ENCODE measurements at places on chromosomes 1 and 21.

GRCh38 chr1:35555212-35555584, 2.0 kb downstream of the KIAA0319L start:
- DNase-seq, result no peak

- peak; percentile 61 for DNase-seq
Observed at GRCh38 chr1:200243042-200243437, 166.8 kb downstream of the ZNF281 start.

- DNase-seq, result peak; percentile 45
Observed at GRCh38 chr1:71461416-71461815, 380.6 kb upstream of the ZRANB2 start.

DNA sequence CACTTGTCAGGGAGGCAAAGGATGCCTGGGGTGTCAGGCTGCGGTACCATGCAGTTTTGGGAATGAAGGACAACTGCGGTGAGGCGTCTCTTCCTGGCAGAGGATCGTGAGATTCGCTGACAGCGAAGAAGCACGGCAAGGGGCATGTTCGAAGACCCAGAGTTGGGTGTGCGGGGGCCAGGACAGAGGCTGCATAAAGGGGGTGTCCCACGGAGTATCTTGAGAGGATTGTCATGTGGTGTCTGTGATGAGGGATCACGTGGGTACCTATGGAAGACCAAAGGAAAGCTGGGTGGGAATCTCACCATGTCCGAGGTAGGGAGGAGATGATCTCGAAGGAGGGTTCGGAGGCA, 372 bp downstream of the SLC25A44 start:
- DNase-seq, result peak; percentile 51

- no peak for DNase-seq
Observed at GRCh38 chr1:234706199-234706598, 96.2 kb upstream of the IRF2BP2 start.

DNA sequence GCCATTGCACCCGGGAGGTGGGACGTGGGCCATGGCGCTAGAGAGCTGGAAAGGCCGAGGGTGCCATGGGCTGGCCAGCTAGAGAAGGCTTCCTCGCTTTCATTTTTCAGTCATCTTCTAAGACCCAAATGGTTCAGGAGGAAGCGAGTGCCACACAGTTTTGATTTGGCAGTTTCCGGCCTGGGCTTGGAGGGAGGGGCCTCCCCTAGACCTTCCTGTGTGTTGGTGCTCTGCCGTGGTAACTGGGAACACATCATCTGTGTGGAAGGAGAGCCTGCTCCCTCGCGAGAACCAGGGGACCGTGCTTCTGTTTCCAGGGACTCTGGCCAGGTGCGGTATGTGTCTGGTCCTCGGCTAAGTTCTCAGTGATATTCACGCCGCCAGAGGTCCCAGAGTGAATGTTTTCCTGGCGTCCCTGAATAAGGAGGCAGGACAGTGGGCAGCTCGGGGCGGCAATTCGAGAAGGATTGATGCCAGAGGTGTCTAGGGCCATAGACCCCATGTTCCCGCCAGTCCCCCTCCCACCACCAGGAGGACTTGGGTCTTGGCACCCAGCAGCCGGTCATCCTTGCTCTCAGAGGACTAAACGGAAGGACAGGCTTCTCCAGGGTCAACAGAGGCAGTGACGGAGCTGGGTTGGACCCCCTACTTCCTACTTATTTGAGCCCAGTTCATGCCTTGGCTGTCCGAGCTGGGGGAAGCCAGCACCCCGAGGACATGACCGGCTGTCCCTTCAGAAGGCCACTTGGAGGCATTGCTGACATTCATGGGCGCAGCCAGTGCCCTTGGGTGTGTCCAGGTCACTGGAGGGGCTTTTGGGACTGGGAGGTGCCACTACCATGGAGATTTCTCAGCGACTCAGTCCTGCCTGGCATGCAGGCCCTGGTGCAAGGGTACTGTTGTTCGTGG, 2.7 kb upstream of the NPHP4 start:
- DNase-seq, result peak; percentile 18

DNA sequence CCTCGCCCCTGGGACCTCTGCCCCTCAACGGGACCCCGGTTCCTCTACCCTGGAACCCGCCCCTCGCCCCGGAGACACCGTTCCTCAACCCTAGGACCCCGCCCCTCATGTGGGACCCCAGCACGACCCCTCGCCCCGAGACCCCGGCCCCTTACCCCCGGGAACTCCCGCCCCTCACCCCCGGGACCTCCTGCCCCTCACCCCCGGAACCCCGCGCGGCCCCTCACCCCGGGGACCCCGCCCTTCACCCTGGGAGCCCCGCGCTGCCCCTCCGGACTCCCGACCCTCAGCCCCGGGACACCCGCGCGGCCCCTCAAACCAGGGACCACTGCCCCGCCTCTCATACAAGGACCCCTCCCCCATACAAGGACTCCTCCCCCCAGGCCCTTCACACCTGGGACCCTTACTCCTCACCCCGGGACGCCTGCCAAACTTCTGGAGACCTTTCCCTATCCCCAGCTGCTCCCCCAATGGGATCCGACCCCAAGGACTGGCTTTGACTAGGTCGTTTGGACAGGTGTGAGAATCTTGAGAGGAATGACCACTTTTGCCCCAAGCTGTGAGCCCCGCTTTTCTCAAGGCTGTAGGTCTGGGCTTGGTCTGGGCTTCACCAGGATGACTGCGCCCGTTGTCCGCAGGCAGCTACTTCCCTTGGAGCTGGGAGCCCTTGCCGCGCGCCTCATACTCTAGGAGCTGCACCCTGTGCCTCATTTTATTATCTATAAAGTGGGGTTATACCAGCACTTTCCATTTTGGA, 843 bp downstream of the DIP2A start:
- peak; percentile 32 for DNase-seq
